ENCODE measurements at places on chromosomes 13 and 19. TPM values are rescaled to one million over a fixed set of nuclear protein-coding genes. Genes with fewer than 3 reads are reported as not detected.

GRCh38 chr13:43883631-43884030, 3.9 kb downstream of the LACC1 start:
- DNase-seq, result no peak

- peak; percentile 47 for DNase-seq
Measured at GRCh38 chr19:18514800-18515682, 6.8 kb downstream of the ELL start.

DNA sequence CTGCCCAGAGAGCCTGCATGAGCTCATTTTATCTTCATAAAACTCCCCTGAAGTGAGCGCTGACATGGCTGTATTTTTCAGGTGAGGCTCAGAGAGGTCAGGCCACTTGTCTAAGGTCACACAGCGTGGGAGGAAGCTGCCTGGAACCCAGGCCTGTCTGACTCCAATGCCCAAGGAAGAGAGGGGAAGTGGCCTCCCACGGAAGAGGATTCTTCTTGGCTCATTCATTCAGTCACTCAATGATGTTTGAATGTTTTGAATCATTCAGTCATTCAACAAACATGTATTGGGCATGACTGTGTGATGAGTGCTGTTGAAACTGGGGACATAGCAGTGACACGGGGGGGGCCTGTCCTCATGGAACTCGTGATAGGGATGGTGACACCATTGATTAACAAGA, 12.0 kb downstream of the ACTL9 start:
- DNase-seq, result no peak

DNA sequence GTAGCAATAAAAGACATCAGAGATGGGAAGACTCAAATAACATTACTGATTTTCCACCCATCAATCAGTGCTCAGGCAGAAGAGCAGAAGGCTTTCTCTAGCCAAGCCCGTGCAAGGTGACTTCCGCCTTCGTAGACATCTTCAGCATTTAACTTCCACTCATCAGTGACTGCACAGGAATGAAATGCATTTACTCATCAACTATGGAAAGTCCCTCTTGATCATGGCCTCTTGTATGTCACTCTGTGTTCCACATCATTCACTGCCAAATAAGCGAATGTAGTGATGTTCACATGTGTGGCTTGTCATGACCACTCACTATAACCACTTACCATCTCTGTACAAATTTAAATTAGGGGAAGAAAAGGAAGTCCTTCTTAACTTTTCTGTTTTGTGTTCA, 49.4 kb downstream of the SACS start:
- DNase-seq, result no peak

CNFN gene
- 1.9 TPM for total RNA-seq

DNA sequence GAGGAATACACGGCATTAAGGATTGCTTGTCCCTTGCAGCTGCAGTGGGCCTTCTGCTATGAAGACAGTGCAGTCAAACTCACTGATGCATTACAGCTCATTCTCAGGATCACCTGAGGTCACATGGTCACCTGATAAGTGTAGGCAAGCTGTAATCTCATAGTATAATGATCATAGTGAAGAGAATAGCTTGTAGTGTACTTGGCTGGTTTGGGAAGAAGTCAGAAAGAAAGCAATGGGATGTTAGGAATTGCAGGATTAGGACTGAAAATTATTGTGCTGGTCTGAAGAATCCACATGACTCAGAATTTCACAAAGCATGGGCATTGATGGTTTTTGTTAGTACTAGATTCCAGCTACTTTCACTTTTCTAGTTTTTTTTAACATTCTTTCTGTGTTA, 76.7 kb downstream of the MBNL2 start:
- no peak for DNase-seq

- DNase-seq, result no peak
Measured at GRCh38 chr19:50518091-50519005, 4.6 kb upstream of the ASPDH start.

ZNF584 gene
- 13.9 TPM for total RNA-seq

DNA sequence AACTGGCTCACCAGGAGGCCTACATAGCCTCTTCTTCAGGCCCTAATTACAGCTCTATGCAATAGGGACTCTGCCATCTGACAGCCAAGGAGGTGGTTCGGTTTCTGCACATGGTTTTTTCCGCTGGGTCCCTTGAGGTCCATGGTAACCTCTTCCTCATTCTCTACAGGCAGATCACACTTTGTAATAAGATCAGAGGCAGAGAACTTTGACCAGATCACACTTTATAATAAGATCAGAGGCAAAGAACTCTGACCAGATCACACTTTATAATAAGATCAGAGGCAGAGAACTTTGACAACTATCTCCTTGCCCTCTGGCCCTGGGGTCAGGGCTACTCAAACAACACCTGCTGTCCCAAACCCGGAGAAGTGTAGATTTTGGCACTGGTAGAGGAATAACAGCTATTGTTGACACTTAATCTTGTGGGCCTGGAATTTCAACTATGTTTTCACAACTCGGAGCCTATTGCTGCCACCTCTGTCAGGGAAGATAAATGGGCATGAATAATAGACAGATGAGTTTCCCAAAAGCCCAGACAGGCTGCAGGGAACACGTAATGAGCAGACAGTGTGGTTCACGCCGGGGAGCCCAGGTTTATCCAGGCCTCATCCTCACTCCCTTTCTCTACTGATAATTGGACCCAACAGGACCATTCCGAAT, 246.1 kb downstream of the UQCRFS1 start:
- DNase-seq, result no peak

GJB6 gene
- 4.0 TPM for total RNA-seq

- no peak for DNase-seq
Measured at GRCh38 chr13:101116826-101117225, 299.5 kb downstream of the NALCN start.

KRTDAP gene
- not detected for total RNA-seq

GRCh38 chr13:110403721-110404120, 96.6 kb downstream of the COL4A2 start:
- DNase-seq, result no peak

PROZ gene
- not detected for total RNA-seq

ACP7 gene
- total RNA-seq, result 7.3 TPM

TNNT1 gene
- 0.72 TPM for total RNA-seq
